CD8-positive, alpha-beta memory T cell (primary cell): ENCODE measurements at places on chromosomes 16 and 17. TPM values are rescaled to one million over a fixed set of nuclear protein-coding genes. Genes with fewer than 3 reads are reported as not detected.

GRCh38 chr17:49404361-49404760 is 10.3 kb downstream of the PHB1 start:
- peaks cover 45% of the 10 kb centered on the region for H3K36me3 ChIP-seq
- H3K4me3 ChIP-seq, result no peak overlapping the region
- no peaks in the 10 kb centered on the region for H3K27me3 ChIP-seq
- peak overlapping the region; percentile 33 for H3K27ac ChIP-seq

The AOC3 gene
- 1.0 TPM for total RNA-seq

DNA sequence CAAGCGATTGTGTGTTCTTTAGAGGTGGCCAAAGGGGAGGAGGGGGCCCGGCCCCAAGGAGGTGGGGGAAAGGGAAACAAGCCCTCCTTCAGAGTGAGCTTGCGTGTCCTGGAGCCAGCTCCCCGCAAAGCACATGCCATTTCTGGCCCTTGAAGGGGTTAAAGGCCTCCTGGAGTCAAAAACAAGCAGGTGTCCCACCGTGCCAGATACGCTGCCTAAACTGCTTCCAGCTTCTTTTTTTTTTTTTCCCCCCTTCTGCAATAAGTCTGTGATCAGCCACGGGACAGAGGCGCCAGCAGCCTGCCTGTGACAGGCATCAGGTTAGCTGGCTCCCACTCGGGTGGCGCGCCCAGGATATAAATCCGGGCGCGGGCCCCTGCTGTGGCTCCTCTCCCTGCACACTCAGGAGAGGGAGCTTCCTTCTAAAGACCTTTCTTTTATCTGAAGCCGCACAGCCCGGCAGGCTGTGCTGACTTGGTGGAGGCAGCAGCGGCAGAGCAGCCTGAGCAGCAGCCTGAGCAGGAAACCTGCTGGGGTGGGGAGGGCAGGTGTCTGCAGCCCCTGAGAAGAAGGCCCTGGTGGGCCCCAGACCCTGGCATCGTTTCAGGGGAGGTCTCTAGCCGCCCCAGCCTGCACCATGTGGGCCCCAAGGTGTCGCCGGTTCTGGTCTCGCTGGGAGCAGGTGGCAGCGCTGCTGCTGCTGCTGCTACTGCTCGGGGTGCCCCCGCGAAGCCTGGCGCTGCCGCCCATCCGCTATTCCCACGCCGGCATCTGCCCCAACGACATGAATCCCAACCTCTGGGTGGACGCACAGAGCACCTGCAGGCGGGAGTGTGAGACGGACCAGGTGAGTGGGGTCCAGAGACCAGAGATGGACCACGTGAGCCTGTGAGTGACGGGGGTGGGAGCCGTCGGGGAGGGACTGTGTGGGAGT is at the start of gene WFIKKN2:
Gene WFIKKN2 (plus strand): TSS at position 286 of the 934 bp plus-strand sequence. CDS start 352 bp downstream, at position 638.
- H3K36me3 ChIP-seq, result no peaks in the 10 kb centered on the region
- no peak within 1 kb of the TSS for H3K27ac ChIP-seq
- no peaks in the 10 kb centered on the region for H3K4me1 ChIP-seq
- H3K27me3 ChIP-seq, result no peaks in the 10 kb centered on the region
- no peak within 1 kb of the TSS for H3K4me3 ChIP-seq
- no peak for DNase-seq

The CTF1 gene
- not detected for total RNA-seq

- peaks cover 37% of the 10 kb centered on the region for H3K36me3 ChIP-seq
- H3K4me1 ChIP-seq, result no peaks in the 10 kb centered on the region
- no peak overlapping the region for H3K4me3 ChIP-seq
Measured at GRCh38 chr17:41885733-41886132, 20.5 kb upstream of the KLHL11 start.
